ENCODE measurements at places on chromosomes 3 and 15.

DNA sequence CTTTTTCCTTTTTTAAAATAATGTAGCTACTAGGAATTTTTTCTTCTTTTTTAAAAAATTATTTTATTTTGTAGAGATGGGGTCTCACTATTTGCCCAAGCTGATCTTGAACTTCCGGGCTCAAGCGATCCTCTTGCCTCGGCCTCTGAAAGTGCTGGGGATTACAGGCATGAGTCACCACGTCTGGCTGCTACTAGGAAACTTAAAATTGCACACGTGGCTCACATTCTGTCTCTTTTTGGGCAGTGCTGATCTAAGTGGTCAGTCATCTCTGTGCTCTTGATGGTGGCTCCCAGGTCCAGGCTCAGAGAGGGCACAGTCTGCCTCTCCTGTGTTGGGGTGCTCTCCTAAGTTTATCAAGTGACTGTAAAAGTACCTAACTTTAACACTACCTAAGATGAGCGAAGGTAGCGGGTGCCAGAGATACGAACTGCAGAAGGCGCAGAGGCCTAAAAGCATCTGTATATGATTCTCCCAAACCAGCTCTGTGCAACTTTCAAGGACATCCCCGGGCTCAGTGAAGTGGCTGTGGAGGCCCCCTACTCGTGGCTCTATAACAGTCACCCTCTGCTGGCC lies 52.9 kb upstream of the SEC13 start:
- DNase-seq = no peak

GRCh38 chr3:194344012-194344411 lies 7.1 kb downstream of the CPN2 start:
- peak; percentile 55 for DNase-seq

- DNase-seq = no peak
These were observed 34.9 kb upstream of the GABRB3 start for GRCh38 chr15:26807517-26808427.

- DNase-seq = no peak
These were observed 67.5 kb upstream of the CACNA1D start for GRCh38 chr3:53426918-53427317.

GRCh38 chr15:91860498-91860897 lies 7.0 kb downstream of the SLCO3A1 start:
- no peak for DNase-seq

DNA sequence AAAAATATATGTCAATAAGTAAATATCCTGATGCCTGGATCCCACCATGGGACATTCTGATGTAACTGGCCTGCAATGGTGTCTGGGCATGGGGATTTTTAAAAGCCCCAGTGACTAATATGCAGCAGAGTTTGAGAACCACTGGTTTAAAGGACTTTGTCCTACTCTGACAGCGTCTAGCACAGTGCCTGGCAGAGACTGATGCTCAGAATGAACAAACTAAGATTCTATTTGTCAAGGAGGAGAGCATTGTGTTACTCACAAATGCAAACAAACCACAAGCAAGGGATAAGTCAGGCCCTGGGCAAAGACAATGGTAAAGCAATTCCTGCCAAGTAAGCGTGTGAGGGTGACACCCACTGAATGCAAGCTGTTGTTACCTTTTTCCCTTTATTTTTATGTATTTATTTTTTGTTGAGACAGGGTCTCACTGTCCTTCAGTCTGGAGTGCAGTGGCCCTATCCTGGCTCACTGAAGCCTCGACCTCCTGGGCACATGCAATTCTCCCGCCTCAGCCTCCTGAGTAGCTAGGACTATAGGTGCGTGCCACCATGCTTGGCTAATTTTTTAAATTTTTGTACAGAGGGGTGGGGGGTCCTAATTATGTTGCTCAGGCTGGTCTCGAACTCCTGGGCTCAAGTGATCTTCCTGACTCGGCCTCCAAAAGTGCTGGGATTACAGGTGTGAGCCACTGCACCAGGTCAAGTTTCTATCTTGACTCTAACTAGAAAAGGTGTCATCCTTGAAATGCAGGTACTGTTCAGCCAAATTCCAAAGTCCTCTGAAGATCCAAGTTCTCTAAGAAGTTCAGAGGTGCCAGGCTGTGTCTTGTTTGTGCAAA lies 909 bp upstream of the GPD1L start:
- no peak for DNase-seq

- no peak for DNase-seq
These were observed 610.0 kb upstream of the TBL1XR1 start for GRCh38 chr3:177807150-177807875.

All from activated T-cell treated with anti-CD3 and anti-CD28 coated beads for 48 hours (primary cell).